RPMI8226 (cell line): ENCODE measurements at places on chromosomes 4 and X.

GRCh38 chrX:29872831-29873230, 342.5 kb upstream of the MAGEB2 start:
- no peak for DNase-seq

DNA sequence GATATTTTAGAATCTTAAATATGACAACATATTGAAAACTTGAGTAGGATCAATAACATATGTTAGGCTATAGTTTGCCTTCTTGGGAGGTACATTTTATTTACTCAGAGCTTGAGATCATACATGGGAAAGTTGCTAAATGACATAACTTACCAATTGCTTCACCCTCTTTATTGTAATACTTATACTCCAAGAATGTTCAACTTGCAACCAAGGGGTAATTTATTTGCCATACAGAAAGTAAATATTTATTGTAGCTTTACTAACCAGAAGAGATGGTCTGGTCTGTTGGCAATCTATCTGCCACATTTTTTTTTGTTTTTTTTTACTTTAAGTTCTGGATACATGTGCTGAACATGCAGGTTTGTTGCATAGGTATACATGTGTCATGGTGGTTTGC, 426.6 kb downstream of the ARHGAP24 start:
- no peak for DNase-seq

DNA sequence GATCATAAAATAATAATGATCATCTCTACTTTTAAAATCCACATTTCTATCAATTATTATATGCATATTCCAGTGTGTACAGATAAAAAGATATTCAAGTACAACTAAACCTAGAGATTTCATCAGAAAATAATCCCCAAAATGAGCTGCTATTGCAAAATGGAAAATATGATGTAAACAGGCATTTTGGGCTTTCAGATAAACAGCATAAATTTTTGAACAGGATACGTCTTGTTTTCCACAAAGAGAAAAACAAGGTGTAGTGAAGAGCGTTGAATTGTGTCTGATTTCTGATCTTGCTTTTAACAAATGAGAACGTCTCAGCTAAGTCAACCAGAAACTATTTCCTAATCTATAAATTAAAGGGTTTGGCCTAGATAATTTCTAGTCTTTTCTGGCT, 349.6 kb upstream of the FTHL17 start:
- no peak for DNase-seq

GRCh38 chrX:2928583-2929434, at the start of gene ARSD:
TSS of gene ARSD (minus strand) at chrX:2929339. CDS start at chrX:2929275, 64 bp downstream.
- no peak for DNase-seq

DNA sequence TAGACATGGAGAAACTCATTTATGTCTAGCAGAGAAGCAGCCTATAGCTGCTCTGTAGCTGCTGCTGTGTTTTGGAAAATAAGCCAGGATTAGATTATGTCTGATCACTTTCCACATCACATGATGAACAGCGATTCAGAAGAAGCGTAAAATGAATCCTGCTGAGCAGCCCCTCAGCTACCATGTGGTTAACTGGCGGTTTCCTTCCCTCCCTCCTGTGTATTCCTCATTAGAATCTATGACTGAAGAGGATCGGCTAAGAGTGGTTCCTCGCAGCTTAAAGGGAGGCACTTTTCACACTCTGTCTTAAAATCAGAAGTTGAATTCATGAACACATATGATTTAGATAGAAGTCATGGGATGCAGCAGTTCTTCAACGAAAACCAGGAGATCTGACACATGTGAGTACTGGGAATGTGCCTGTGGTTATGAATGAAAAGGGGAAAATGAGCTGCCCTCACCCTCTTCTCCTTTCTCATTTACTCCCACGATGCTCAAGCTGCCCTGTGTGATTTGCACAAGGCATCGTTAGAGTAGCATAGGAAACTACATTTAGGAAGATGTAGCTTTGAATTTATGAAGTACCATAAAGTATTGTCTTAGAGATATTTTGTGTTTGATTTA, at the start of gene PPEF1:
Gene PPEF1, plus strand, starts transcription at position 220 of the 624 bp plus-strand sequence. Its CDS starts 136 bp downstream, at position 356.
- no peak for DNase-seq

DNA sequence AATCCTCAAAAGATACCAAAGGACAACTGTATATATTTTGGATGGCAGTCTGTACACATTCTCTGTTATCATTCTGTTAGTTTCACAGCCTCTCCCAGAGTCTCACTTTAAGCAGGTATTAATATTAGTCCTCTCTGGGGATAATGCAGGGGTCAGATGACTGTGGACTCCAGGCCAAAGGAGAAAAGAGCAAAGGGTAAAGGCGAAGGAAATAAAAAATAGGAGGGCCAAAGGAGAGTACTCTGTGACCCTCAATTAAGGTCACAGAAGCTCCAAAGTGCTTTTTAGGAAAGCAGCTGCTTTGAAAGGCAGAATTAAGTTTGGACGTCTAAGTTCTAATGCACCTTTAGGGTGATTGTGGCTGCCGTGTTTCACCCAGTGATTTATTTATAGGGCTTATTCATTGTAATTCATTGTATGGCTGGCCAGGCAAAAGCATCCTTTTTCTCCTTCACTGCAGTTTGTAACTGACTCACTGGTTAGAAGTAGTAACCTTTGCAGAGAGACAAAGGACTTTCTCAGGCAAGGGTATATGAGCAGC, 7.8 kb downstream of the MSMO1 start:
- no peak for DNase-seq

- DNase-seq = no peak
These were observed 239.2 kb upstream of the DDX53 start for GRCh38 chrX:22760513-22761057.

- DNase-seq = no peak
These were observed 872.5 kb upstream of the ADGRL3 start for GRCh38 chr4:60327651-60328050.
